ENCODE measurements at places on chromosomes 7 and 10.

DNA sequence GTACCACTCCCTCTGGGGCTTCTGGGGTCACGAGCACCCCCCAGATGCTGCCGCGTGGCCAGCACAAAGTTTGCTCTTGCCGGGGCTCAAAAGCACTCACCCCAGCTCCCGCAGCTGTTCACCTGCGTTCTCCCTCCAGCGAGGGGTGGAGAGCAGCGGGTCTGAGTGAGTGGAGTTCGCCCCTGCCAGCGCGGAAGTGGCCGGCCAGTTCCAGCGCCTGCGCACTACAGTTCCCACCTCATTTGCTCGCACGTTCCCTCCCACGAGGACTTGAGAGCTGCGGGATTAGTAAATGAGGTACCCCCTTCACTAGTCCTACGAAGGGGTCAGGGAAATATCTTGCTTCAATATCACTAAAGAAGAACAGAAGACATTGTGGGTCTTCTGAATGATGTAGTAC lies 24.3 kb upstream of the LRRC72 start:
- DNase-seq: no peak

- DNase-seq: peak; percentile 20
These were observed 67.1 kb downstream of the AOAH start for GRCh38 chr7:36657036-36657660.

DNA sequence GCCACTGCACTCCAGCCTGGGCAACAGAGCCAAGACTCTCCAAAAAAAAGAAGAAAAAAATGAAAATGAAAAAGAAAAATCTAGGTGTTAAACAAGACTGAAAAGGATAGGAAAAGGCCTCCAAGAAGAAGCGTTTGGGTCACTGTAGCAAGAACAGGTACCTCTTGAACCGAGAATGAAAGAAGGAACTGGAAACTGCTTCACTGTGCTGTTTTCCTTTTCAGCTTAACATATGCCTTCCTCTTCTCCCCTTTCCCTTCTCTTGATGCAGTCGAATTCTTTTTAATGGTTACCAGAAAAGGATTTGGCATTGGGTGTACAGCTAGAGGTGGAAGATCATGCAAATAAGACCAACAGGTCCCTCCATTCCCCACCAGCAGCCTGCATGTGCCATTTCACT lies 28.1 kb downstream of the LRRC4 start:
- DNase-seq: no peak

DNA sequence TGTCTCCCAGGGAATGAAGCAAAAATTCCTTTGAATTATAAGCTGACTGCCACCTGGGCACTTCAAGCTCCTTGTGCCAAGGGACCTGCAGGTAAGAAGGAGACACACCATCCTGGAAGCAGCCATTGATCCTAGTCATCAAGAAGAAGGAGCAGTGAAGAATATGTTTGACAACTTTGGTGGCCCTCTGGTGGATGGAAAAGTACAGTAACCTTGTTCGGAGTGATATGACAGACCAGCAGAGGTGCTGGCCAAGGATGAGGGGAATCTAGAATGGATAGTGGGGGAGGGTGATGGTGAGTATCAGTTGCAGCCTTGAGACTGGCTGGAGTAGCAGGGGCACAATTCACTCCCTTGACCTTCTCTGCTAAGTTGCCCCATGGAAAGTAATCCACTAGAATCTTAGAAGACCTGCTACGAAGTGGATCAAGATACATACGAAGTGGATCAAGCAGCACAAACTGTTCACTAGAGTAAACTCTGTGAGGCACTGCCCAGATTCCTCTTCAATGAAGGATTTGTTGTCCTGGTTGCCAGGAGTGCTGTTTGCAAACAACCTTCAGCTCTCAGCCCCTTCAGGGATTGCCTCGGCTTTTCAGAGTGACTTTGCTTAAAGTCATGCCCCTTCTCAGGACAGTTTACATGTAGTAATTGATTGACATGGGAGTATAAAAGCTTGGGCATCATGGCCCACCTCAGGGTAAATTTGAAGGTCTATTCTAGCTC lies 44.8 kb upstream of the ORC5 start:
- peak; percentile 2 for DNase-seq

- DNase-seq: no peak
These were observed 56.4 kb upstream of the C1GALT1 start for GRCh38 chr7:7125963-7126362.

Measured in CD4-positive, alpha-beta T cell treated with Interleukin-12 subunit alpha and Interleukin-12 subunit beta, for 1 hour (primary cell).